Fibroblast of skin of right quadriceps (primary cell): ENCODE measurements at places on chromosomes 3 and 15.

DNA sequence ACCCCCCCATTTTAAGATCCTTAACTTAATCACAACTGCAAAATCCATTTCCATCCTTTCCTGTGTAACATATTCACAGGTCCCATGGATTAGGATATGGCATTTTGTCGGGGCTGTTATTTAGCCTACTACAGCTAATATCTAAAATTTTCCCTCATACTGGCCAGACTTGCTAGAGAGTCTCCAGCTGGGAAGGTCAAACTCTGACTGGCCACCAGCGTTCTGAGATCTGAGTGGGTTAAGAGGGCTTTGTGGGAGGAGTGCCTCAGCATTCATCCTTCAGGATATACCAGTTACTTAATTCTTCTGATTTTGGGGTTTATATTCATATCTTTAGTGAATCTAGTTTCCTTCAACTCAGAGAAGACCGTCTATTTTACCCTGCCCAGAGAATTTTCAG is 17.7 kb downstream of the TM4SF18 start:
- DNase-seq, result no peak

GRCh38 chr3:150379469-150379868 is 28.6 kb upstream of the TSC22D2 start:
- no peak for DNase-seq

- no peak for DNase-seq
Measured at GRCh38 chr3:46200790-46201189, 7.3 kb downstream of the CCR1 start.

- no peak for DNase-seq
Measured at GRCh38 chr3:78221300-78221699, 1181.4 kb downstream of the ROBO2 start.
